ENCODE measurements at places on chromosomes 3 and 15.

- no peak for DNase-seq
Observed at GRCh38 chr15:56523521-56523920, 58.6 kb upstream of the MNS1 start.

GRCh38 chr3:31701286-31701685 lies 168.6 kb downstream of the STT3B start:
- DNase-seq = no peak

GRCh38 chr3:154758109-154758868 lies 321.8 kb upstream of the MME start:
- DNase-seq = no peak

DNA sequence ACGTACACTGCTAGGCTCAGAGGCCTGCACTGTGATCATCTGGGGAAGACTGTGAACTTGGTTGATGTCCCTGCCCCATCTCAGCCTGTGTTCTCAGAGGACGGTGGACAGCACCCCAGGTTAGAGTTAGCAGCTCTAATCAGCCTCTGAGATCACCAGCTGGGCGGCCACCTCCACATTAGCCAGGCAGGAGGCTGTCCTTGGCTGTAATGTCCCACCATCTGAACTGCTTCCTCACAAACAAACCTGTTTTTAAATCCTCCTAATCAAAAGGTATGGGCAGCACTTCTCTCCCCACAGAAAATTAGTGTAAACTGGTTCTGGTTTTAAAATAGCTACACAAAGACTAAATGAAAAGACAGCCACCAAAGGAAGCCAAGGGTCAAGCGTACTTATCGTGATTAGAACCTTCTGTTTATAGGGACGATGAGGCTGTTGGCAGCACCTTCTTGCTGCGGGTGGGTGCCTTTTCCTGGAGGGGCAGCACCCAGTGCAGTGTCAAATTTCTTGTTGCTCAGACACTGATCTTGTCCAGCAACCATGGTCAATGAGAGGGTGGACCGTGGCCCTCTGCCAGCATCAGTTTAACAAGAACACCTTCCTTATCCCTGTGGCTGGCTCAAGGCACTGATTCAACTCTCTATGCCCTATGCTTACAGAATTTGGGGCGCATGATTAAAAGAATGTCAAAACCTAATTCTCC lies 24.6 kb downstream of the ACSBG1 start:
- DNase-seq = no peak

DNA sequence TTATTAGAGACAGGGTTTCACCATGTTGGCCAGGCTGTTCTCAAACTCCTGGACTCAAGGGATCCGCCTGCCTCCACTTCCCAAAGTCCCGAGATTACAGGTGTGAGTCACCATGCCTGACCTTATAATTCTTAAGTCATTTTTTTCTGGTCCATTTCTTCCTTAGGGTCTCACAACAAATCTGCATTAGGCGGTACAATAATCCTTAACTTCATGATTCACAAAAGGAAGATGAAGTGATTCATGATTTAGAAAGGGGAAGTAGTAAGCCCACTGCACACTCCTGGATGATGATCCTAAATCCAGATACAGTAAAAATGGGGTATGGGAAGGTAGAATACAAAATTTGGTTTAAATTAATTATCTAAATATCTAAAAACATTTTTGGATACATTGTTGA lies 45.0 kb upstream of the TKT start:
- DNase-seq = no peak

GRCh38 chr15:73683777-73684580 lies at the start of gene CD276:
Gene CD276, plus strand, starts transcription at chr15:73684383. Its CDS starts 15,257 bp downstream, at chr15:73699640.
- no peak for DNase-seq

- DNase-seq = no peak
Observed at GRCh38 chr3:150035910-150036612, 65.4 kb upstream of the PFN2 start.

GRCh38 chr3:60577601-60578000 lies 673.7 kb downstream of the FHIT start:
- no peak for DNase-seq

DNA sequence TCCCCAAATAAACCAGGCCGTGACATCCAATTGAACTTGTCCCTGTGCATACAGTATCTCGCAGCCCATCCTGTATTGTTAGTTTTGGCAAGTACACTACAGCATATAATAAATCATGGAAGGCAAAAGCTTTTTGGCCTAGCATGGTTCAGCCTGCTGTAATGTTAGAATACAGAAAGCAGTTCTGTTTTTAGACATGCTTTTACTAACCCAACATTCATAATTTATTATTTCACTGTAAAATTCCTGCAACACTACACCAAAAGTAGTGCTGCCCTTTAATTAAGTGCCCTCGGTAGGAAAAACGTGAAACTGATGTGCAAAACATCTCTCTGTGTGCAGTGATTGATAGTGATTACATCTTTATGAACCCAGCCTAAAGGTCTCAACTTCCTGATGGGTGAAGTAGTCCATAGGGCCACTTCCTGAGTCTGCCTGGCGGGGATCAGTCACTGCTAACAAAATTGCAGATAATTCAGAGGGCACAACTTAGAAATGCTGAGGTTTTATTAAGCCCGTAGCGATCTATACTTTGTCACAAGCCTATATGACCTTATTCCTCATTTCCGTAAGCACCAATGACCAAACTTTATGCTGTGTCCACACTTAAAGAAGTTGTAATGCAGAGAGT lies 227.8 kb downstream of the CDIN1 start:
- no peak for DNase-seq

DNA sequence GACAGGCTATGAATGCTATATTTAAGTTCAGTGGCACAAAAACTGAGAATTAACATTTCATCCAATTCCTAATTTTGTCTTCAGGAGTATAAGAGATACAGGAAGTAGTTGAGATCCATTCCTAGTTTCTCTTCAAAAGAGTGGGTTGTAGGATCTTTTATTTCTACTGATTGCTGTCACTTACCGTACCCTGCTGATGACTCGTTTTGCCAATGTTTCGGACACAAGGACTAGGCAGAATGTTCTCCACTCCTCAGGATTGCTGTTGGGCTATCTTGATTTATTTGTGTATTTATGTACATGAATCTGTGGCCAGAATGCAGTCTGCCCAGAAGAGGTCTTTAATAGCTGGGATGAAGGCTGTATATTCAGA lies 11.9 kb downstream of the ARL8B start:
- no peak for DNase-seq

DNA sequence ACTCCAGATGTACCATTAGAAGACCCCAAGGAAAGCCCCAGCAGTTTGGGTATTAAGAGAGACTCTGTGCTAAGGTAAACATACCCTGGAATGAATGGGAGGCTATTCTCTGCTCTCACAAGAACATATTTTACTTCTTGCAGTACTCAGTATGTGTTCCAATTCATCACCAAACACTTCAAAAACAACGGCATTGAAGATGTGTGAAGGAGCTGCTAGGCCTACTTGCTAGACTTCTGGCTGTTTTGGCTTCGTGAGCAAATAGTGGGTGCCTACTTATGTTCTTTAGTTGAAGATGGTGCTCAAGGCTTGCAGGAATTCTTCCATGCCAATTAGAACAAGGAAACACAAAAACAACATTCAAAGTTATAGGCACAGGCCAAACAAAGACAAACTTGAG lies 514.5 kb downstream of the ROBO1 start:
- DNase-seq = no peak

DNA sequence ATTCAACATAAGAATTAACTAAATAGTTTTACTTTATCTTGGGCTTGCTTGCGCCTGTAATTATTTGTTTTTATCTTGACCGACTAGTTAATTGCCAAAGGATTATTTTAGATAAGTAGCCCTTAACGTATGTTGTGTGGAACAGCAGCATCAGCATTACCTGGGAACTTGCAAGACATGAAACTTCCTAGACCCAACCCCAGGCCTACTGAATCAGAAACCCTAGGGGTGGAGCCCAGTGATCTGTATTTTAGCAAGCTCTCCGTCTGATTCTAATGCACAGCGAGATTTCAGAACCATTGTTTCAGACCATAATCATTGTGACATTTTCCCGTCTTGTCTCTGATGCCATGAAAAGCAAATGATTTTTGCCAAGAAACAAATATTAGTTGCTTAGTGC lies 31.1 kb downstream of the FILIP1L start:
- DNase-seq = no peak

DNA sequence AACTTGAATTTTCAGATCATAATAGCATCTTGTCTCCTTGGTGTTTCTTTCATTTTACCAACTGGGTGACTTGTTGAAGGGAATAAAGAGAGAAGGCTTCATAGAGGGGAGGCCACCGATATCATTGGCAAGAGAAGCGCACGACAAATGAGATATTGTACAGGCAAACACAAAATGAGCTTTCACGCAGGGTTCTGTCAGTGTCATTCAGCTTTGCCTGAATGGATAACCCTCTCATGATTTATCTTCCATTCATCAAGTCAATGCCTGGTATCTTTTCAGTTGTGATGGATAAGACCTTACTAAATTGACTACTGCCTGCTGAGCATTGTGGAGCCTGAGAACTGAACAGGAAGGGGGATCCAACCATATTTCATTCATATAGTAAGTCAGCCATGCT lies 188.6 kb upstream of the EPHA3 start:
- DNase-seq = no peak

GRCh38 chr15:100253640-100254039 lies 88.1 kb downstream of the ADAMTS17 start:
- DNase-seq = no peak

DNA sequence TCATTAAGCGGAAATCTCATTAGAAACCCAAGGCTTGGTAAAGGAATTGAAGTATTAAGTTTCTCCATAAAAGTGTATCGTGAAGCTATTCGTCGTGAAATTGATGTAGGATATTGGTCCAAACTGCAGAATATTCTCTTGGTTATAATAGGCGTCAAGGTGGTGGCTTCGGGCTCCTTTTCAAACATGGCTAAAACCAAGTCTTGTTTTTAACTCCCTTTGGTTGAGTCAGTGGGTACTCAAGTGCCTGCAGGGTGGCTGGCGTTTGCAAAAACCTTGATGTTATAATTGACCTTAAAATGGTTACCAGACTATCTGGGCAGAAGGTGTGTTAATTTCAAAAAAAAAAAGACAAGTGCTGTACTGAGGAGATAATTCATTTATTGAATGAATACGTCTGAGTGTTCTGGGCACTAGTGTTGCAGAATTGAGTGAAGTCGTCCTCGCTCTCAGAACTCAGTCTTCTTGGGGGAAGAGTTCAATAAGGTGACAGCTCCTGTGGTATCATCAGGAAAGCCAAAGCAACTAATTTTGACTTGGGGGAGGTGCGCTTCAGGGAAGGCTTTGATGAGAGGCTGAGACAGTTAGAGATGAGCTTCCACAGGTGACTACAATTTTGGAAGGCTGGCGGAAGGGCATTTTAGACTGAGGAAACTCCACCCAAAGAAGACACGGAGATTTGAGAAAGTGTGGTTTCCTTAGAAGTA lies 1.5 kb downstream of the UBE2Q2 start:
- DNase-seq = no peak

DNA sequence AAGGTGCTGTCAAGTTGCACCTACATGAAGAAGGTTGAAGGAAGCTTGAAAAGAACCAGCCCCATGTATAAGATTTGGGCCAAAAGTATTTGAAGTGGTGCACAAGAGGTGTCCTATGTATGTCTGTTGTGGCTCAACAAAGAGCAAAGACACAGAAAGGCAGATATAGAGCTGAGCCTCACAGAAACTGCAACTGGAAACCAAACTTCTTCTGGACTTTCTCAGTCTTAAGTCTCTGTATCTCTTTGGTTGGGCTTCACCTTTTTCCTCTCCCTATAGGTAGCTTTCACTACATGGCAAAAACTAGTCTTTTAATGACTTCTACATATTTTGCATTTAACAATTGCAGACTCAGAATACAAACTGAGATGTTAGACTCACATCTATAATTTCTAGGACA lies 8.8 kb upstream of the CMC1 start:
- DNase-seq = no peak

DNA sequence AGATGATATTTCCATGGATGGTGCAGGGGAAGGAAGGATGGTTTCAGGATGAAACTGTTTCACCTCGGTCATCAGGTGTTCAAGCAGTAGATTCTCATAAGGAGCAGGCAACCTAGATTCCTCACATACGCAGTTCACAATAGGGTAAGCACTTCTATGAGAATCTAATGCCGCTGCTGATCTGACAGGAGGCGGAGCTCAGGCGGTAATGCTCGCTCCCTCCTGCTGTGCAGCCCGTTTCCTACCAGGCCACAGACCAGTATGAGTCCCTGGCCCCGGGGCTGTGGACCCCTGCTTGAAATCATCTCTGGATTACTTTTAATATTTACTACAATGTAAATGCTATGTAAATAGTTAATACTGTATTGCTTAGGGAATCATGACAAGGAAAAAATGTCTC lies 241.8 kb downstream of the ROBO2 start:
- no peak for DNase-seq

DNA sequence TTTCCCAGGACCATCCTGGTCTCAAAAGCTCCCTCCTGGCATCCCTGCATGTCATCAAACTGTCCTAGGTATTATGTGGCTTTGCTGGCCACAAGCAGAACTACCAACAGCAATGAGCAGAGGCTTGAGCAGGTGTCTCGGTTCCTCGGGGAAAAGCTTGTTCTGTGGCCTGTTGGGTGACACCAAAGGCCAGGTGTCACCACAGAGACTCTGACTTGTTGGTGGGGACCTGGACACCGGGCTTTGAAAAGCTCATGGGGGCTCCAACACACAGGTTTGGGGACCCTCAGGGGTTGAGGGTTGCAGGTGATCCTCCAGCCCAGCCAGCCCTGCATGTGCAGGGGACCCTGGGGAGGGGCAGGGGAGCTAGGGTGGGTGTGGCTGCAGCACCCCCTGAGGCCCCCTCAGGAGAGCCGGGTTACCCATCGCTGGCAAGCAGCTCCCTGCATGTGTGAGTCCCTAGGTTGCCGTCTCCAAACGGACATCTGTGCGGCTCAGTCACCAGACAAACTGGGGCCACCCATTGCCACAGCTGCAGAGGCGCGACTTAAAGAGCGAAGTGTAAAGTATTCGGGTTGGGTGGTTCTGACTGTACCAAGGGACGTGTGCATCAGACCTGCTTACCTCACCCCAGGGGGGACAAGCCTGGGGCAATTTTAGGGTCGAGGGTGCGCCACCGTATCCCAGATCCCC lies 140.1 kb downstream of the CHSY1 start:
- DNase-seq = no peak

- no peak for DNase-seq
Observed at GRCh38 chr3:42229266-42229941, 36.6 kb downstream of the CCK start.

DNA sequence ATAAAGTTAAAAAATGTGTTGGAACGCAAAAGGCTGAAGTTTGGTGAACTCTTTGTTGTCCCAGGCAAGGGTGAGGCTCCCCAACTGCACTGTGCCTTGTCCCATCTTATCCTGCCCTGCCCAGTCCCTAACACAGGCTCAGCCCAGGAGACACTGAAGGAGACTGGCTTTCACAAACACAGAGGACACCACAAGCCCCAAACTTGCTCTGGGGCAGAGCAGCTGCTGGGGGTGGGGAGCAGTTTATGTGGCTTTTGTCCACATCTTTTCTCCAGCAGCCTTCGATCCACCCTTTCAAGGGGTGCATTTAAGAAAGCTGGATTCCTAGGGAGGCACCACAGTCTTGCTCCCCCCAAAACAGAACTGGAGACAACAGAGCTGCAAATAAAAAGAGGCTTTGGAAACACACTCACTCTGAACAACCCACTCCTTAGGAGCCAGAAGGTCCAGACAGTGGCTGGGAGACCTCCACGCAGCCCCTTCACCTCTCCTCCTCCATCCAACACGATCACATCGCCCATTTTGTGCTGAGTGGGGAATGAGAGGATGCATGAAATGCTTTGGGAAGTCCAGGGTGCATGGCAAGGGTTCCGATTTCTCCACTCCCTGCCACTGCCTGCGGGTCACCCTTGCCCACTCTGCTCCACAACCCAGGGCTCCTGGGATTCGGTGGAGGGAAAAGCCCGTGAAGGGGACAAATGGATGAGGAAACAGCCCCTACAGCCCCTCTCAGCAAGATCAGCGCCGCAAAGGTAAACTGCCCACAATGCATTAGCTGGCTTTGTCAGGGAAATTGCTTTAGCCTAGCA lies 260.5 kb upstream of the TLE3 start:
- DNase-seq = no peak
